ENCODE measurements at places on chromosomes 2 and 18. TPM values are rescaled to one million over a fixed set of nuclear protein-coding genes. Genes with fewer than 3 reads are reported as not detected.

DNA sequence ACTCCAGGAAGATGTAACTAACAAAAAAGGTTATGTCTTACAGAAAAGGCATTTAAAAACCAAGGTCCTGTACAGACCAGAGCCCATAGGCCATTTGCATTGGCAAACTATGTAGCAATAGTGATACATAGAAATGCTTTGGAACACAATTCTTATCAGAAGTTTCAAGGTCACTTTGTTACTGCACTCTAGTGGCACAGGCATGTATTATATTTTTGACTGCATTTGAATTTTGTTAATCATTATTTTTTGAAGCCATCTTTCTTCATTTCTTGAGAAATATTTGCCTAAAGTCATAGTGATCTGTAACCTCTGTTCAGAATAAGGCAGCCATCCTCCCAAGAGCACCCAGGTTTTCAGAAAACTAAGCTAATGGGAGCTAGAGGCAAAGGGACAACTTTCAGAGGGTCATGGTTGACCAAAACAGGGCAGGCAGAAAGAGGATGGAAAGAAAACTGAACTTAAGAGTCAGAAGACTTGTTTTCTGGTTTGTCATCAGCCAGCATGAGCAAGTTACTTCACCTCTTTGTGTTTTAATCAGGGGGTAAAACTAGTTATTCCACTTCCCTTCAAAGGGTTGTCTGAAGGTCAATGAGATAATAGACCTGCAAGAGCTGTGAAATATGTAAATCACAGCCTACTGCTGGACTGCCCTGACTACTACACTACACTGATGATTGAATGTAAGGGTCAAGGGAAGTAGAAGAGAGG is 41.5 kb downstream of the SLC38A11 start:
- H3K27ac ChIP-seq, result no peak overlapping the region
- H3K36me3 ChIP-seq, result no peaks in the 10 kb centered on the region
- H3K27me3 ChIP-seq, result no peaks in the 10 kb centered on the region
- H3K4me3 ChIP-seq, result no peak overlapping the region

DNA sequence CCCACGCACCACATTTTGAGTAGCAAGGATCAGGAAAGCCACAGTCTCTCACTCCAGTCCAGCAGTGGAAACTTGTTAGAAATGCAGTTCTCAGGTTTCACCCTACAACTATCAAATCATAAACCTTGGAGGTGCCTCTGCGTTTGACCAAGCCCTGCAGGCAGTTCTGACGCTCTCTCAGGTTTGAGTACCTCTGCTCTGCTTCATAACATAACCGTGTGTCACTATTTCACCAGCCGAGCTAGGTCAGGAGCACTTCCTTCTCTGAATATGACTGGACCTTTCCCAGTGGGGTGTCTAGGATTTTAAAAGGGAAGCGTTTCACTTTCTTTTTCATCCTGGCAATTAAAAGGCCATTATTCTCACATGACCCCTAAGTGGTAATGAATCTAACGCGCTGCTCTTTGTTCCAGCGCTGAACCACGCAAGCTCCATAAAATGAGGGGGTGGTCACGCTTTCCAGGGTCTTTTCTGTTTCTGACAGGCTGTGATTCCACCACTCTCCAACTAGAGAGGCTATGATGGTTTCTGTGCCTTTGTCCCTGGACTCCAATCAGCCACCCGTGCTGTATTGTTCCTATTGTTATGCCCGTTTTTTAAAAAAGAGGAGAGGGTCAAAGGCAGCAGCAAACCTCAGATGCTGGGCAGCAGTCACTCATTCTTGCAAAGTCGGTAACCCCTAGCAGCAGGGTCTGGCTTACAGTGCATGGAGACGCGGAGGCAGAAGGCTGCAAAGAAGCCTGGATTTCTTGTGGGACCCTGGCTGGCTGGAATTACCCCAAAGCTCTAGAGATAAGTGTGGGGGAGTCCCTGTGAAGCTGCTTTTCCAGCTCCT is 75.2 kb upstream of the CTNNA2 start:
- H3K27ac ChIP-seq, result no peak overlapping the region
- H3K36me3 ChIP-seq, result no peaks in the 10 kb centered on the region
- DNase-seq, result no peak
- H3K27me3 ChIP-seq, result no peaks in the 10 kb centered on the region
- H3K4me1 ChIP-seq, result no peaks in the 10 kb centered on the region

DNA sequence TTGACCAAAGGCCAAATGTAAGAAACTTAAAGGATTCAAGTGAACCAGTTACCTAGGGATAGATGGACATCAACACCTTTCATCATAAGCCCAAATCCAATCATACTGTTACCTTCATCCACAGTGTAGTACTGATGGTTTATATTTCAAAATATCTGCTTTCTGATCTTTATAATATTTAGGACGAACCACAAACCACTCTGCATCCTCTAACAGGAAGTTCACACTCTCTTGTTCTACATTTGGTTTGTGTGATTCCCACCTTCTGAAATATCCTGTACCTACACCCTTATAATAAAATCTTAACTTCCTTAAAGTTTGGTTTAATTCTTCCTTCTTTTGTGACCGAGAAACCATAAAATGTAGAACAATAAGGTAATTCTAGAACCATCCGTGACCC is 535.7 kb upstream of the CHAC2 start:
- no peaks in the 10 kb centered on the region for H3K4me1 ChIP-seq
- no peak overlapping the region for H3K4me3 ChIP-seq

- H3K4me3 ChIP-seq, result no peak overlapping the region
- no peaks in the 10 kb centered on the region for H3K27me3 ChIP-seq
- H3K27ac ChIP-seq, result no peak overlapping the region
- DNase-seq, result no peak
- peaks cover 28% of the 10 kb centered on the region for H3K4me1 ChIP-seq
Measured at GRCh38 chr2:224973112-224974016, 68.9 kb downstream of the DOCK10 start.

- no peaks in the 10 kb centered on the region for H3K36me3 ChIP-seq
- no peak overlapping the region for H3K4me3 ChIP-seq
- H3K27me3 ChIP-seq, result peaks cover 4% of the 10 kb centered on the region
- no peak for DNase-seq
Measured at GRCh38 chr2:112162341-112162740, 24.2 kb downstream of the FBLN7 start.

Gene SMYD1
- not detected for total RNA-seq

- DNase-seq, result no peak
- H3K27me3 ChIP-seq, result no peaks in the 10 kb centered on the region
- H3K4me3 ChIP-seq, result no peak overlapping the region
- no peaks in the 10 kb centered on the region for H3K36me3 ChIP-seq
- no peak overlapping the region for H3K27ac ChIP-seq
Measured at GRCh38 chr2:227394401-227394800, 6.7 kb upstream of the SCYGR1 start.

DNA sequence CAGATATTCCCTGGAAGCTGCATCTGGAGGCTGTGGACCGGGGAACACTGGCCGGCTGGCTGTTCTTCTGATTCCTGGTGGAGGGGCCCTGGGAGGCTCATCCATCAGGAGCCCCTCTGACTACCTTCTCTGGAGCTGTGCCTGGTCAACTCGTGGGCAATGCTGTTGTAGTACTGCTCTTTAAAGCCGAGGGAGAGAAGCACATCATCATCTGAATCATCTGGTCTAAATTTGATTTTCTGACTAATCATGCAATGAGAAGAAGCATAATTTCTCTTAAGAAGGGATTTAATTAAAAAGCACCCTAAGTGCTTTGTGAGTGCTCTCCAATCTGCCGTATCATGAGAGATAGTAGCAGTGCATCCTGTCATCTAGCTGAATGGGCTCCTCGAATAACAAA is 229.5 kb downstream of the FHOD3 start:
- no peak overlapping the region for H3K27ac ChIP-seq
- H3K4me3 ChIP-seq, result no peak overlapping the region

Gene WDCP
- total RNA-seq, result 18.9 TPM

GRCh38 chr18:48742304-48742703 is 203.5 kb downstream of the CTIF start:
- DNase-seq, result no peak
- H3K4me1 ChIP-seq, result no peaks in the 10 kb centered on the region
- no peak overlapping the region for H3K4me3 ChIP-seq

Gene PROKR1
- not detected for total RNA-seq

GRCh38 chr2:9565436-9566153 is 10.0 kb upstream of the ADAM17 start:
- H3K27me3 ChIP-seq, result no peaks in the 10 kb centered on the region
- DNase-seq, result no peak
- H3K36me3 ChIP-seq, result no peaks in the 10 kb centered on the region
- no peak overlapping the region for H3K27ac ChIP-seq
- H3K4me1 ChIP-seq, result no peaks in the 10 kb centered on the region

Gene TMEM200C
- not detected for total RNA-seq

DNA sequence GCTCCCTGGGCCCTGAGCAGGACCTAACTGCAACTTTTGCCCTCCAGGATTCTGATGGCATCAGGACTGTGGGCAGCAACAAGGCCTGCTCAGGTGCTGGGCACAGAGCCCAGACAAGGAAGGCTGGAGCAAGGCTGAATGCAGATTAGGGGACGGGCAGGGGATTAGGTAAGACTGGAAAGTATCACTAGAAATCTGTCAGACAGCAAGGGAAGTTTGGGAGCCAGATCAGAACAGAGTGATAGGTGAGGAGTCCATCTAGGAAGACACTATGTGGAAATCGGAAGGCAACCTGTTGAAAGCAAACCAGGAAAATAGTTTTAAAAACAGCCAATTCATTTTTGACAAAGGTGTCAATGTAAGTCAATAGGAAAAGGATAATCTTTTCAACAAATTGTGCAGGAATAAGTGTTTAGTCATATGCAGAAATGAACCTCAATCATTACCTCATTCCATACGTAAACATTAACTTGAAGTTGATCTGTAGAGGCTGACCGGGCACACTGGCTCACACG is 56.4 kb upstream of the STPG4 start:
- H3K27ac ChIP-seq, result no peak overlapping the region
- H3K36me3 ChIP-seq, result no peaks in the 10 kb centered on the region
- no peak for DNase-seq
- no peaks in the 10 kb centered on the region for H3K4me1 ChIP-seq
- no peak overlapping the region for H3K4me3 ChIP-seq

DNA sequence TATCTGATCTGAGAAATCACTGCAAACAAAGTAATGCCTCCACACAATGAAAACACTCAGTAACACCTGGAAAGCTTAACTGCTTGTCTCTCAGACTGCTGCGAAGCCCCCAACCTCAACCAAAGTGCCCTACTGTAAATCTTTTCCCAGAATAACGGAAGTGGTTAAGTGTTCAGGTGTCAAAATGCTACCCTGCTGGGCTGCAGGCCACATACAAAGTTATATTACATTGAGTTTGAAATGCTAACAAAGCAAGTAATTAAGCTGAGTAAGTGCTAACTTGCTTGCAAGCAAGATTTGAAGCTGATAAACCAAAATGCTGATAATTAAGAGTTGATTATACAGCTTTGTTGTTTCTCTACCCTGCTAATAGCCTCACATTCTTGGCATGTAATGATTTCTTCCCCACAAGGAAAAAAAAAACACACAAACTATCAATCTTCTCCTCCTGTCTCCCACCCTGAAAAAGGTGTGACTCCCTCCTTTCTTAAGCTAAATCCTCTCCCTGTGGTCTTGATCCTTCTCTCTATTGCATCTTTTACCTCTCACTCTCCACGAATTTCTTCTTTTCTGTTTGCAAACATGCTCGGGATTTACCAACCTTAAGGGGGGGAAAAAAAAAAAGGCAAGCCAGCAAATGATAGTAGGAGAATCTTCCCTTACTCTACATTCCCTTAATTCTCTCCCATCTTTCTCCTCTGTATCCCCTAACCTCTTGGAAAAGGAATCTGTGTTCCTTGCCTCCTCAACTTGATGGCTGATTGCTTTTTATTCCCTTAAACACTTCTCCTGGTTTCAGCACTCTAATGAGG is 266.8 kb upstream of the SIX3 start:
- no peaks in the 10 kb centered on the region for H3K4me1 ChIP-seq
- H3K4me3 ChIP-seq, result no peak overlapping the region
- no peak for DNase-seq
- no peaks in the 10 kb centered on the region for H3K36me3 ChIP-seq
- no peaks in the 10 kb centered on the region for H3K27me3 ChIP-seq

Gene SKA1
- 0.64 TPM for total RNA-seq

Gene CD8A
- 194 TPM for total RNA-seq

GRCh38 chr2:128073278-128073677 is 17.7 kb upstream of the UGGT1 start:
- no peaks in the 10 kb centered on the region for H3K4me1 ChIP-seq
- no peaks in the 10 kb centered on the region for H3K36me3 ChIP-seq
- no peak overlapping the region for H3K27ac ChIP-seq
- H3K27me3 ChIP-seq, result no peaks in the 10 kb centered on the region

DNA sequence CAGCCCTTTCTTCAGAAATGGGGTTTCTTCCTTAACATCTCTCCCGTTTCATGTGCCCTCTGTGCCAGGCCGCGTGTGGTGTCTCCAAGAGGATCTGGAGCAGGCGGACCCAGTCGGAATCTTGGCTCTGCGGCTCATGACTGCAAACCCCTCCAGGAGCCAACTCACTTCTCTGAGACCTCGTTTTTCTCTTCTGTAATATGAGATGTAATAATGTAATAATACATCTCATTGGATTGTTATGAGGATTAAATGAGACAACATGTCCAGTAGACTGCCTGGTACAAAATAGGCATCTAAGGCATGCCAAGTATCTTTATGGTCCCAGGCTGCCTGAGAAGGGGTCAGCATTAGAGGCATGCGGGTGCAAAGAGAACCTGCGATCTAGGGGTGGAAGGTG is 221.3 kb upstream of the REV1 start:
- no peaks in the 10 kb centered on the region for H3K4me1 ChIP-seq
- no peaks in the 10 kb centered on the region for H3K27me3 ChIP-seq
- H3K4me3 ChIP-seq, result no peak overlapping the region
- DNase-seq, result no peak

DNA sequence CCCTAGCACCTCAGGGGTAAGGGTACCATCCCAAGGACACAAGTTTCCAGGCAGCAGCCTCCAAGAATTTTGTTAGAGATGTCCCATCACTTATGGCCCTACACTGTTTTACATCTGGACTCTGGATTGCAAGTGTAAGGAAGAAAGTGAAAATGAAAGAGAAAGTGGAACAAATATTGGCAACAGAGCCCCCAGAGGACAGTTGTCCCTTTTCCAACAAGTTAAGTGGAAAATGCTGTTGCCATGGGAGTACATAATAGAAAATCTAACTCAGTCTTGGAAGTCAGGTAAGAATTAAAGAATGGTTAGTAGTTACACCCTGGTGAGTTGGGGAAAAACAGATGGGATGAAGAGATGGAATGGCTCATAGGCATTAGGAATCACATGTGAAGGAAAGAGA is 50.6 kb downstream of the TTC21B start:
- DNase-seq, result no peak
- H3K36me3 ChIP-seq, result peaks cover 7% of the 10 kb centered on the region
- peaks cover 3% of the 10 kb centered on the region for H3K4me1 ChIP-seq
- H3K4me3 ChIP-seq, result no peak overlapping the region

DNA sequence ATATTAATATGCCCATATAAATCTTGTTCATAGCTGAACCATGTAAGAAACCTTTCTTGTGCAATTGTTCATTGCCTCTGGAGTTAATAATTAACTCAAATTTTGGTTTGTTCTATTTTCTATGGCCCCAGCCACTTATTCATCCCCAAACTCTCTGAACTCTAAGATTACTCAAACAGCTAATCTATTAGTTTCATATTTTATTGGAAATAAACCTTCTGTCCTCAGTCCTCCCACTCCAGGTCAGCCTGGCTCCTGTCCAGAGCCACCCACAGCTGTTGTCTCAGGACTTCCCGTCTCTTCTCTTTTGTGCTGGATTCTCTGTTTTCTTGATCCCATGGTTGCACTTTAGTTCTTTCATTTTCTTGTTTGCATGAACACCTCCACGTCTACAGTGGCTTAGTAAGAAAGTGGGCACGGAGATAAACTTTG is 4.4 kb upstream of the RNF103 start:
- H3K4me3 ChIP-seq, result no peak overlapping the region
- DNase-seq, result no peak
- H3K4me1 ChIP-seq, result peaks cover 7% of the 10 kb centered on the region
- no peak overlapping the region for H3K27ac ChIP-seq
- H3K27me3 ChIP-seq, result no peaks in the 10 kb centered on the region
